ENCODE measurements at places on chromosomes 4 and X.

GRCh38 chr4:155667222-155667567, 547 bp downstream of the GUCY1A1 start:
- peak; percentile 1 for DNase-seq

DNA sequence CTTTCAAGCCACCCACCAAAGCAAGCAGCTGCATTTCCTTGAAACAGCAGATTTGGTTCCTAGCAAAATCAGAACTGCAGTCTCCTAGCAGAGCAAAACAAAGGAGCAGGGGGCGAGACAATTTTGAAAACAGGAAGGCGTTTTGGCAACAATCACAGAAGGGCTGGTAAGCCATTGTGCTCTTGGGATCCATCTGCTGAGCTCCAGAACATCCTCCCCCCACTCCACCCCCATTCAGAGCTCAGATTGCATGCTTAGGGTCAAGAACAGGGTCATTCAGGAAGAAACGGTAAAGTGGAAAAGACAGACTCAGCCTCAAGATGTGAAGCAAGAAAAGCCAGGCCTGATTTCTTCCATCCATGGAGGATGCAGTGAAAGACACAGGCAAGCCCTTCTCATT, 7.6 kb upstream of the PCDH19 start:
- no peak for DNase-seq

GRCh38 chrX:54785901-54786300, 12.2 kb downstream of the ITIH6 start:
- no peak for DNase-seq

DNA sequence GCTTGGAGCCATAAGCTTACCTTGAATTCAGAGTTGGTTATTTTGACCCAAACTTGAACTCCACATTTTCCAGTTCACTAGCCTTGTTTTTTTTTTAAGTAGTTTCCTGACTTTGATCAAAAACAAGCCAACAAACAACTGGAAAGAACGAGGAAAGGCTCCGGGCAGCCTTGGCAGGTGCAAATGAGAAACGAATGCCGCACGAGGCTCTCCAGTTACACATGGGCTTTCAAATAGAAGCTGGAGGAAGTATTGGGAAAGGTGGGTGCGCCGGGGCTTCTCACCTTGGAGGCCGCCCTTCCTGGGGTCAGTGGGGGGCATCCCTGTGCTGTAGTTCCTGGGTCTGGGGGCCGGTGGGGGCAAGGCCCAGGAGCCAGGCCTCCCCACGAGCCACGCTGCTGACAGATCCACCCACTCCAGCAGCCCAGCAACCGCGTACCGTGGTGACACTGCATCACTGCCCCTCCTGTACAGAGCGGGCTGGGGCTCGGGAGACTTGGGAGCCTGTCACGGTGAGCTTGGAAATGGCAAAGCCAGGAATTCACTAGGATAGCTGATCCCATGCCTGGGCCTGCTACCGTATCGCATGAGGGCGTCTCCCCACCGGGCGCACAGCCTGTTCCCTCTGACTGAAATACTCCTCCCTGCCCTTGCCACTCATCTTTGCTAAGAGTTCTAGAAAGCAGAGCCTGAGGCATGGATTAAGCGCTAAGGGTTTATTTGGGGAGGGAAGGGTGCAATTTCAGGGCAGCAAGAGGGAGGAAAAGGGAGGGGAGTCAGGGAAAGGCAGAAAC, 50.9 kb upstream of the ADRA2C start:
- no peak for DNase-seq

DNA sequence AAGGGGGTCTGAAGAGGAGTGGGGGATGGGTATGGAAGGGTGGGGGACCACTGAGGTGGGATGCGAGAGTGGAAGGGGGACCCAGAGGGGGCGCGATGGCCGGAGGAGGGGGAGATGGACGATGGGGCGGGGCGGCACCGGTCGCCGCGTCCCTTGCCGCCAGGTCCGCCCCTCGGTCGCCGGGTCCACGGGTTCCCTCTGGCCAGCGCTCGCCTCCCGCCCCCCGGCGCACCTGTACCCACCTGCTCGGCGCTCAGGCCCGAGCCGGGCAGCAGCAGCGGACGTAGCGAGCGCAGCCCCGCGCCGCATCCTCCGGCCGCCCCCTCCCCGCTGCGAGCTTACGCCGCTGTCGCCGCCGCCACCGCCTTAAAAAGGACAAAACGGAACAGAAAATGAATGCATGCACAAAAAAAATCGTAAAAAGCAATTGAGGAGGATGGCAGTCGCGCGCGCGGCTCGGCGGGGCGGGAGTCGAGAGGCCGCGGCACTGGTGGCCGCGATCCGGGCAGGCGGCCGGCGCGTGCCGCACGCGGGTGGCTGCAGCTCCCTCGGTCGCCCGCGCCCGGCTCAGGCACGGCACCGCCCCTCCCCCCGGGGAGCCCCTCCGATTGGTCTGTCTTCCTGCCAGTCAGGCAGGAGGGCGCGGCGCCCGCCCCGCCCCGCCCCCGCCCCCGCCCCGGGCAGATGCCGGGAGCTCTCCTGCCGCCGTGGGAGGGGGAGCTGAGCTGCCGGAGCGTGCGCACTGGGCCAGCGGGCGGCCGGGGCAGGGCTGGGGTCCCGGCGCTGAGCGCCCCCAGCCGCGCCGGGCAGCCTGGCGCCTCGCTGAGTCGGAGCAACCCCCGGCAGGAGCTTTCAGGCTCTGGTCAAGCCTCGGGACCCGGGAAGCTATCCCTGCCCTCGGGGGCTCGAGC, at the start of gene JAKMIP1:
Gene JAKMIP1, minus strand, starts transcription at position 539 of the 911 bp plus-strand sequence. CDS start 87,699 bp downstream, outside the sequence.
- DNase-seq, result peak; percentile 69
